ENCODE measurements at places on chromosomes 12 and 14.

DNA sequence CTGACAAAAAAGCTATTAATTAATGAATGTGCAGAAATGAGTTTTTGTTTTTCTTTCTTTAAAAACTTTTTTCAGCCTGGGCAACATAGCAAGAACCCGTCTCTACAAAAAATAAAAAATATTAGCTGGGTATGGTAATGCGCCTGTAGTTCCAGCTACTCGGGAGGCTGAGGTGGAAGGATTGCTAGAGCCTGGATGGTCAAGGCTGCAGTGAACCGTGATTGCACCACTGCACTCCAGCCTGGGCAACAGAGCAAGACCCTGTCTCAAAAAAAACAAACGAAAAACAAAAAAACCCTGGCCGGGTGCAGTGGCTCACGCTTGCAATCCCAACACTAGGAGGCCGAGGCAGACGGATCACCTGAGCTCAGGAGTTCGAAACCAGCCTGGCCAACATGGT, 7.9 kb downstream of the GIT2 start:
- ATAC-seq, result no peak

GRCh38 chr12:6426882-6427671, 17.7 kb upstream of the CD27 start:
- peak; percentile 86 for ATAC-seq

- no peak for ATAC-seq
These were observed 222.5 kb upstream of the PRICKLE1 start for GRCh38 chr12:42812086-42812485.

GRCh38 chr14:36423430-36423829, 96.6 kb downstream of the NKX2-1 start:
- ATAC-seq, result no peak

DNA sequence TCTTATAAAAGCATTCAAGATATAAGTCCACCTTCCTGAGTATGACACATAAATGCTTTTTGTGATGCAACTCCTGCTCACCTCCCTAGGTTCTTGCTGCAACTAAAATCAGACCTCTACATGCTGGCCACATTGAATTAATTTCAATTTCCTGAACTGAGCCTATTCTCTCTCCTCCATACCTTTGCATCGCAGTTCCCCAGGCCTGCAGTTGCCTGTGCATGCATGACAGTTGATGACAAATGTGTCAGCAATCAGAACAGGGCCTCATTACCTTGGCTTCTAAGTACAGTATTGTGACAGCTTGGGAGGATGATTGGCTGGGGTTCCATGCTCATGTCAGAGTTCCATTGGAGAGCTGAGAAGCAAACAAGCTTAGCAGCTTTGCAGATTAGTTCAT, 3.9 kb upstream of the TM7SF3 start:
- no peak for ATAC-seq

GRCh38 chr12:12460935-12461922, 101.4 kb downstream of the DUSP16 start:
- peak; percentile 43 for ATAC-seq

- ATAC-seq, result no peak
These were observed 321.5 kb downstream of the TMEM117 start for GRCh38 chr12:44157359-44157758.

GRCh38 chr14:54570631-54571415, 3.9 kb downstream of the SAMD4A start:
- ATAC-seq, result no peak

DNA sequence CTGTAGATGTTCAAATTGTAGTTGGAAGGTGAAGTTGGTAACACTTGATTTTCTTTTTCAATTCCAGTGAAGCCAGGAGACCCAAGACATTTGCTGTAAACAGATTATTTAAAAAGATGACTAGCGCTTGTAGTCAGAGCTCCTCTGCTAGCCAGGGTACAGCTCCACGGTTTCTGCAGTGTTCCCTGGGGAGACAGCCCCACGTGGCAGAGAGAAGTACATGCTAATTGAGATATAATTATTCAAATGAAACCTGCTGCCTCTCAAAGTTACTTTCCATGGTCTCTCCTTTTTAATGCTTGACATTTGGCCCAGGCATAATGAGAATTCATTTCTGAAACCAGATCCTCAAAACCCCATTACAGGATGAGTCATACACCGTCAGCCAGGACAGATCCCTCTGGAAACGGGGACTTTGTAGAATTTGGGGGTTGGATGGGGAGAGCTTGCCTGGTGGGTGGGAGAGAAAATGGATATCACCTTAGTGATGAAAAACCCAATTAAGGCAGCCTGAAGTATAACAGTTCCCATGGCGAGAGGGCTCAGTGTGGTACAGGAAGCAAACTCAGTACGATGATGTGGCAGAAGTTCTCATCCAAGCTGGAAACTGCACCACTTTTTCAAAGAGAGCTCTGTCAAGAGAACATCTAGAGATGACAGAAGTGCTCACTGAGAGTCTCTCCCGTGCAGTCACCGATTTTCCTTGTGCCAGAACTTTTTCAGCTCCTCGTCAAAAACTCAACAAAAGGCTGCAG, 637.7 kb upstream of the TMEM132C start:
- ATAC-seq, result no peak

GRCh38 chr12:1282670-1283315, 291.8 kb downstream of the ERC1 start:
- no peak for ATAC-seq

DNA sequence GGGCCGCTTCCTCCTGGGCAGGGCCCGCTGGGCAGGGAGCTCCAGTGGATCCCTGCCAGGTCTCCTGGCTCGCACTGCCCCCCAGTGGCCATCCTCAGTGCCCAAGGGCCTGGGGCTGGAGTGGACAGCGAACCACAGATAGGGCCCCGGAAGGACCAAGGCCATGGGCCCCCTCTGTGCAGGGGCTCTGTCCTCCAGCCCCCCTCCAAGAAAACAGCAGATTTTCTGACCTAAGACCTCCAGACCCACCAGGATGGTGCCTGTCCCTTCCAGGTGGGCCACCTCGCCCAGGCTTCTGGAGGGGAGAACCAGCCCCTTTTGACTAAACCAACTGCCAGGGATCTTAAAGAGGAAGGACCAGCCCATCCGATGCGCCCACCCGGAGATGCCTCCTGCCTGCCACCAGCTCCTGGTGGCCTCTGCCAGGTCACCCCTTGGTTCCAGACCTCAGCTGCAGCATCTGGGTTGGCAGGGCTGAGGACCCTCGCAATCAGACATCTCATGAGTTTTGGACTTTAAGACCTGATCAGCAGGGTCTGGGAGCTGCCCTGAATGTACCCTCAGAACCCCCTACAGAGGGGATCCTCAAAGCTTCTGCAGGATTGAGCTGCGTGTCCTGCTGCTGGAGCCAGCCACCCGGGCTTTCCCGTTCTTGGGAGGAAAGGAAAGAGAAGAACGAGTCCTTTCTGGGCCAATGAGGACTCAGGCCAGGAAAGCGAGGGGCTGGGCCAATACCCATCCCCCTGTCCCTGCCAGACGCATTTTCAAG, 325.8 kb upstream of the DIO3 start:
- ATAC-seq, result peak; percentile 53

DNA sequence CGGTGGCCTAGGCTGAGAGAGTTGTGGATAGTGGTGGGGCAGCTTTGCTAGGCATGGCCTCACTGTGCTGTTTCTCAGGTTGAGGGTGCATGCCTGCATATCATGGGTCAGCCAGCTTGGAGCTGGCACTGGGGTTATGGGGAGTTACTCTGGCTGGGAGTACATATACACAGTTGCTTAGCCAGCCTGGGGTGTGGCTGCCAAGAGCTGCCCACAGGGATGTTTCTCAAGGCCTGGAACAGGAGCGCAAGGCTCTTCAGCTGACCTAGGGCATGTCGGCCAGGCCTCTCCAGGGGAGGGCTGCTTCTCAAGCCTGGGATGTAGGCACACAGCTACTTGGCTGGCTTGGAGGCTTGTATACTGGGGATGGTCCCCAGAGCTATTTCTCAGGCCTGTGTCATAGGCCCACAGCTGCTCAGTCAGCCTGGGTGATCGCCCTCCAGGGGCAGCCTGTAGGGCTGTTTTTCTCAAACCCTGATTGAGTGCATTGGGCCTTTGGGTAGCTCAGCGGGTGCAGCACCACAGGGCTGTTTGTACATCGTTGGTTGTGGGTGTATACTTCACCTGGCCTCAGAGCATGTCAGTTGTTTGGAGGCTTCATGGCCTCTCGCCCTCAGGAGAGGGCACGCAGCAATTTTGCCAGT, 114.9 kb downstream of the METTL25 start:
- ATAC-seq, result no peak

GRCh38 chr12:108193917-108194316, 64.8 kb downstream of the WSCD2 start:
- ATAC-seq, result no peak

DNA sequence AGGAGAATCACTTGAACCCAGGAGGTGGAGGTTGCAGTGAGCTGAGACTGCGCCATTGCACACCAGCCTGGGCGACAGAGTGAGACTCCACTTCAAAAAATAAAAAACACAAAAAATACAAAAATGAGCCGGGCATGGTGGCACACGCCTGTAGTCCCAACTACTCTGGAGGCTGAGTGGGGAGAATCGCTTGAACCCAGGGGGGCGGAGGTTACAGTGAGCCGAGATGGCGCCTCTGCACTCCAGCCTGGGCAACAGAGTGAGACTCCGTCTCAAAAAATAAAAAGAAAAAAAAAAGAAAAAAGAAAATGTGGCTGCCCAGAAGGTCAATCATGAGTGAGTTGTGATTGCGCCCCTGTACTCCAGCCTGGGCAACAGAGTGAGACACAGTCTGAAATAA, 9.2 kb downstream of the DNAJC22 start:
- ATAC-seq, result no peak

- ATAC-seq, result no peak
These were observed 107.6 kb downstream of the PTCSC3 start for GRCh38 chr14:36068777-36069534.

- no peak for ATAC-seq
These were observed 6.0 kb downstream of the EML5 start for GRCh38 chr14:88786715-88787114.

DNA sequence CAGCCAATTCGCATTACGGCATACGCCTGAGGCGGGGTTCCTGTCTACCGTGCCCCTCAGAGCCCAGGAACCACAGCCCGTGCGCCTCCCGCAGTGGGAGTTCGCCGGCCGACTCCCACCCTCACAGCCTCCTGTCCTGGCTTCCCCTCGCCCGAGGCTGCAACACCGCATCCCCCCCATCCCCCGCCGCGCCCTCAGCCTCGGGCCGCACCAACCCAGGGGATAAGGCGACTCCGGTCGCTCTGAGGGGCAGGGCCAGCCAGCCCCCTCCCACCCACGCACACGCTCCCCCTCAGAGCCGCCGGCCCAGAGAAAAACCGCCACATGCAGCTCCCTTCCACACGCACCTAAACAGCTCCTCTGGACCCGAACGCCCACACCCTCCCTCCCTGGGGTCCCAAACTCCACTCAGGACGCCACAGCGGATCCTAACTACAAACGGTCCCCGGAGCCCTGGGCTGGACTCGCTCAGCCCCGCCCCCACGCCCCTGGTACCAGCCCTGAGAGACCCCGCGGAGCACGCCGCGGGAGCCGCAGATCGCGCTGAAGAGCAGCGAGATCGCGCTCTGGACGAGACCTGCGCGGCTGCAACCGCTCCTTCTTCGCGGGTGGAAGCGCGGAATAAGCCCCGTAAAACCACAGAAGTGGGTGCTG, at the start of gene C14orf39:
TSS of gene C14orf39 (minus strand) at position 466 of the 654 bp plus-strand sequence. CDS start 985 bp downstream, outside the sequence.
- ATAC-seq, result no peak

DNA sequence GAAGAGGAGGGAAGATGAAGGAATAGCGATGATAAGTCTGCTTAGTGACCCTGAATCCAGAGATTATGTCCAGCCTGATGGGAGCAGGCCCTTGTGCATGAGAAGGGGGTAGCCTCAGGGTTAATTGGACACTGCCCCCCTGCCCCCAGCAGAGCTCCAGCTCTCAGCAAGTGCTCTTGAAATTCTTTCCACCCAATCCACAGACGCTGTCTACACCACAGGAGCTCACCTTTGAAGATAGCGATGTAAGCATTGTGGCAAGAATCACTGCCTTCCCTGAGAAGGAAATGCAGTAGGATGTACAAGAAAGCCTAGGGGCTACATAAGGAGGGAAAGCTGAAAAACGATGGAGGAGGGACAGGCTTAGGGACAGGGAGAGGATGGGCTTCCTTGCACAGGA, 39.4 kb downstream of the CRACR2A start:
- no peak for ATAC-seq

- ATAC-seq, result no peak
These were observed 289.8 kb upstream of the PWP1 start for GRCh38 chr12:107395817-107396216.

Data from activated T-helper 17 cell treated with anti-CD3 and anti-CD28 coated beads, Interleukin-2, amount 50 U/mL, for 72 hours (primary cell).